ENCODE measurements at places on chromosomes 2 and 18. TPM values are rescaled to one million over a fixed set of nuclear protein-coding genes. Genes with fewer than 3 reads are reported as not detected.

Gene AOX1
- 0.52 TPM for total RNA-seq

Gene PIEZO2
- 3.3 TPM for total RNA-seq

Gene TUBB8B
- 1.8 TPM for total RNA-seq

Gene FAM110C
- 0.19 TPM for total RNA-seq

Gene SLC9A4
- total RNA-seq, result 0.62 TPM

Gene BMP10
- 0.23 TPM for total RNA-seq

GRCh38 chr2:27891673-27892105 is 1.2 kb downstream of the BABAM2 start:
- no peak for ATAC-seq

Data from motor neuron (in vitro differentiated cells).